Posterior cingulate gyrus (tissue), 11 donors: ENCODE measurements at places on chromosomes 2 and 18.

GRCh38 chr18:64202210-64202836, 53.4 kb upstream of the LINC00305 start:
- no peak for DNase-seq

DNA sequence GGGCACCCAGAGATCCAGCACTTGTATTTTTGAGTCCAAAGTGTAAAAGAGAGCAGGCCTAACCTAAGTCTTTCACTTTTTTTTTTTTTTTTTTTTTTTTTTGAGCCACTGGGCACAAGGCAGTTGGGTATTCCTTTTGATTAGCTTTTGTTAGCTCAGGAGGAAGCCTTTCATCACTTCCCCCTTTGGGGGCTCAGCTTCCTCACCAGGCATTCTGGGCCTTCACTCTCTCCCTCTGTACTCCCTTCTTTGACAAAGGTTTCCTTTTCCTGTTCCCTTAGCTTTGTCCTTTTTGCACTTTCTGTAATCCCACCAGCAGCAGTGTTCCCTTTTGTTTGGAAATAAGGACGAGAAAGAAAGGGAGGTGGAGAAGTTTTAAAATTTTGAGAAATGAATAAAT, 88.2 kb downstream of the PKP4 start:
- no peak for DNase-seq

DNA sequence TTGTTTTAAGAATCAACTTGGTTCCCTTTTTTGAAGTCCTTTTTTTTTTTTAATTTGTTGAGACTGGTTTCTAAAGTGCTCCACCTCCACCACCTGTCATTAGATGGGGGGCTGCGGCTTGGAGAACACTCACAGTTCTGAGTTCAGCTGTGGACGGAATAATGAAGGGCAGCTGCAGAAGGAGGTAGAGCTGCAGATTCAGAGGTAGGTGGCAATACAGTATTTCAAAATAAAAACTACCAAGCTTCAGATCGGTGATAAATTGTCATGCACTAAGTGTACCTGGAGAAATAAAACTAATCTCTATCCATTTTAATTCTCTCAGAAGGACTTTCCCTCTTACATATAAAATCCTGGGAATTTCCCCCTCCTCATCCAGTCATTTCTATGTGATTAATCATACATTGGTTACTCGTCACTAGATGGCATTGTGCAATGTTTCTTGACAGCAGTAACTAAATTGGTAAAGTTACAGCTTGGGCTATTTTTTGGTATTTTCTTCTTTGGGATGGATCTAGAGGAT, 81.1 kb upstream of the SLC39A10 start:
- no peak for DNase-seq

- DNase-seq = no peak
These were observed 48.2 kb downstream of the RPL37A start for GRCh38 chr2:216546641-216547403.

GRCh38 chr2:15334644-15335326, 226.3 kb downstream of the NBAS start:
- no peak for DNase-seq

DNA sequence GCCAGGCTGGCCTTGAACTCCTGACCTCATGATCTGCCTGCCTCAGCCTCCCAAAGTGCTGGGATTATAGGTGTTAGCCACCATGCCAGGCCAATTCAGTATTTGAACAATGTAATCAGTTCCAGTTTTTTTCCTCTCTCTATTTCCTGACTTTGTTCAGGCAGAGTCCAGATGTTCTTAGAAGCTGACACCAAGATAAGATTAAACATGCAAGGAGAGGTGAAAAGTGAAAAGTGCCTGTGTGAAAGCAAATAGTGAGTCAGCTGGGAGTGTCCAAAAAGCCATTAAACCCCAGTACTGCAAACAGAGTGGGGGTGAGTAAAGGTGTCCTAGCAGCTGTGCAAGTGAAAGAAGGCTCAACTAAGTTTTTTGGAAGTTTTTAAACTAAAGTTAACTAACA, 231.5 kb downstream of the PTH2R start:
- no peak for DNase-seq

DNA sequence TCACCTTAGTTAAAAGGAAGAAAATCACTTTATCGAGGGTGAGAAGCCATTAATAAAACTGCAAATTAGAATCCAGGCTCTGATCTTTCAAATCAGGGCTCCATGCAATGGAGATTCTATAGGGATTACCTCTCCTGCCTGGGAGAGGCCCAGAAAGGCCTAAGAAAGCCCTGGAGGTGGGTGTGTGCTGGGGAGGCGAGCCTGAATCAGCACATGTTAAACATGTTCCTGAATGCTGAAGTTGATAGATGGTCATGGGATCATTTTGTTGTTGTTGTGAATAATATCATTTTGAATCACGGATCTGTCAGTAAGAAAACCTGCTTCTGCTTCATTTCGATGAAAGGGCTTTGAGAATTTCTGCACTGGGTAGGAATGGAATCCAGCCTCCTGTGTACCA, 254.3 kb downstream of the ACKR3 start:
- no peak for DNase-seq

- DNase-seq = no peak
These were observed 151.0 kb downstream of the TRIB2 start for GRCh38 chr2:12867631-12868287.

GRCh38 chr2:167293943-167294775, 405.9 kb downstream of the XIRP2 start:
- peak; percentile 35 for DNase-seq

DNA sequence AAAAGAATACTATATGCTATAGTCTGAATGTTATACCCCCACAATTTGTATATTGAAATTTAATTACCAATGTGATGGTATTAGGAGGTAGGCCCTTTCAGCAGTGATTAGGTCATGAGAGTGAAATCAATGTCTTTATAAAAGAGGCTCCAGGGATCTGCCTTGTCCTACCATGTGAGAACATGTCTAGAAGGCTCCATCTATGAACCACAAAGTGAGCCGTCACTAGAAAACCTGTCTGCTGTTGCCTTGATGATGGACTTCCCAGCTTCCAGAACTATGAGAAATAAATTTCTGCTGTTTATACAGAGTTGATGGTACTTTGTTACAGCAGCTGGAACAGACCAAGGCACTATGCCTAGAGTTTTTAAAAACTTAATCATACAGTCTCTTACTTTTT, 46.3 kb upstream of the FAM124B start:
- DNase-seq = no peak

DNA sequence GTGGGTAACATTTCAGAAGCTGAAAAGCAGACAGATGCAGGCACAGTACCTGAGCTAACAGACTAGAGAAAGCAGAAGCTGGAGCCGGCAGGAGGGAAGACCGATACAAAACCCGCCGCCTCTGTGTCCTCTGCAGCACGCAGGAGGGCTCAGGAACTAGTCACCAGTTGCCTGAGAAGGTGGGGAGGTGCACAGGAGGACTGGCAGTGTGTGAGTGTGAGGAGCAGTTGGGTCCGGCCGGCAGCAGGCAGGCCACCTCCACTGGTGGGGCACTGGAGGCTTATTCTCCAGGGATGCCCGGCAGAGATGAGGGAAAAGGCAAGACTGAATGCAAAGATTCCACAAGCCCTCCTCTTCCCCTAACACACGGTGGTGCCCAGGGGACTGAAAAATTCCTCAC, 18.2 kb downstream of the ERCC3 start:
- DNase-seq = no peak

GRCh38 chr2:234458466-234458865, 38.4 kb downstream of the ARL4C start:
- DNase-seq = no peak

- DNase-seq = no peak
These were observed 8.7 kb upstream of the HS6ST1 start for GRCh38 chr2:128327180-128327964.

- no peak for DNase-seq
These were observed 8.6 kb upstream of the TMEM163 start for GRCh38 chr2:134727385-134727784.

DNA sequence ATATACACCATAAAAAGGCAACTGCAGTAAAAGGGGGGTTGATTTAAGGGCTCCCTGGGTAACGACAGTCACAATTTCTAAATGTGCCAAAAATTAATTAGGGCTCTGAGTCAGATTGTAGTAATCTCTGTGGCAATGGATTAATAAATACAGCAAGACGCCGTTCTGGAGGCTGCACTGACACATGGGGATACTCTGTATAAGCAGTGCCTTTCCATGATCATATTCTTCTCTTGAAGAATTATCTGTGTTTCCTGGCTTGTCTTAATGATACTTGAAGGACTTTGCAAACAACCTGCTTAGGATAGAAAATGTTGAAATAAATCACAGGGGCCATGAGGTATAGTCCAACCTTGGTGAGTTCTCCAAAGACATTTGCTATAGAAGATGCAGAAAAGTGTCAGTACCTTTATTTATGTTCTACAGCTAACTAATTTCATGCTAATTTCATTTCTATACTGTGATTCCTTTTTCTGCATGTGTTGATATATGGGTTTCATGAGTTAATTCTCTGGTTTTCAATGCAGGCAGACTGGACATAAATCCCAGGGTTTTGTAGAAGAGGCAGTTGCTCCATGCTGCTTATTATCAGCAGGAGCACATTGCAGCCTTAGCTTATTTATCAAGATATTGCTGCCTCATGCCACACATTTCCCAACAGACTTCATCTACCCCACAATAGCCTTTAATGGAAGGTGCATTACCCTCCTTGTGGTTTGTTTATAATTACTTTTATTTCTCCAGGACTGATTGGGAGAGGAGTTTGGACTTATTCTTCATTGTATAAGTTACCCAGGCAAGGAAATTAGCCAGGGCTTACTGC, 54.8 kb downstream of the HNMT start:
- DNase-seq = no peak

DNA sequence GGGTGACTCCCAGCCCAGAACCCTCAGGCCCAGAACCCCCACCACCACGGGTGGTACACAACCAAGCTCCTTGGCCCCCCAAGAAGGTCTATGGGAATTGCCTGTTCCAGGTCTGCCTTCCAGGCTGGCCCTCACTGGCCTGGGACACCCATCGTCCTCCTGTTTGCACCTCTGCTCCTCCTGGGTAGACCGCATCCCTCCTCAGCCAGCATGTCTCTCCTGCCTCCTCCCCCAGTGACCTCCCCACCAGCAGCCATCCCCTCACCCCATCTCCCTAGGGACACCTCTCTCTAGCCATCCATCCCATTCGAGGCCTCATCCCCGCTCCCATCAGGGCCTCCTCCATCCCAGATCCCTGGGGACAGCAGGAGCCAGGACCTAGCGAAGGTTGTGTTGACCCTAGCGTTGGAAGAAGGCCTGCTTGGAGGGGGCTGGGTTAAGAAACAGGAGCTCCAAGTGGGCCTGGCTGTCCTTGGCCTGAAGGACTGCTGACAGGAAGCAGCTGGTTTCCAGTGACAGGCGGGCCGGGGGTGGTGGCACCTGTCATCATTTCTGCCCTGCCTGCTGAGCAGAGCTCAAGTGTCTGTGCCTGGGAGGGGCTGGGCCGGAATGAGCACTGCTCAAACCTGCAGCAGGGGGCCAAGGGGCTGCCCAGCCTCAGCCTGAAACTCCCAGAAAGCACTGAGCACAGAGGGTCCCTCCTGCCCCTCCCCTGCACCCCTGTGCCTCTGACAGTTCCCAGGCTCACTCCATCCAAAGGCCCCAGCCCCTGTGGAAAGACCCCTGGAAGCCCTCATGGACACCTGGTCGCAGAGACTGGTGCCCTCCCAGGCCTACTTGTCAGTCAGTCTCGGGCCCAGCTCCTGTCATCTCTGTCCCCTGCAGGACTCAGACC, 96.0 kb upstream of the OTOS start:
- no peak for DNase-seq

GRCh38 chr2:144111437-144111836, 408.5 kb downstream of the ZEB2 start:
- DNase-seq = no peak

- DNase-seq = peak; percentile 77
These were observed 2.4 kb upstream of the HOXD8 start for GRCh38 chr2:176126929-176127773.

- no peak for DNase-seq
These were observed 12.4 kb downstream of the G6PC2 start for GRCh38 chr2:168913495-168913894.

DNA sequence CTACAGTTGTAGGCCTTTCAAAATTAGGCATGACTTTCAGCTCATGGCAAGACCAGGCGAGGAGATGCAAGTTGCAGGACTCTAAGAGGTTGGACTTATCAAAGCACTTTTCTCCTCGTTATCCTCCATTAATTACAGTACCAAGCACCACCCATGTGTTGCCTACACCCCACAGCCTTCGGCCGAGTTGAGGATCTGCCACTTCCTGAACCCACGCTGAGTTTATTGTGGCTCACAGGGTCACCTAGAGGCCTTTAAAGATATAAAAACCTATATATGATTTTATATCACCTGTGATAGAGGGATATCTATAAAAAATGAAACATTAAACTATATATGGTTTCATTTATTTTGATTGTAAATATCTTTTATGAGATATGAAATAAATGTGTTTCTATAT, 2.6 kb downstream of the UGT1A10 start:
- DNase-seq = no peak

GRCh38 chr18:23798824-23799223, 109.6 kb downstream of the LAMA3 start:
- DNase-seq = no peak

DNA sequence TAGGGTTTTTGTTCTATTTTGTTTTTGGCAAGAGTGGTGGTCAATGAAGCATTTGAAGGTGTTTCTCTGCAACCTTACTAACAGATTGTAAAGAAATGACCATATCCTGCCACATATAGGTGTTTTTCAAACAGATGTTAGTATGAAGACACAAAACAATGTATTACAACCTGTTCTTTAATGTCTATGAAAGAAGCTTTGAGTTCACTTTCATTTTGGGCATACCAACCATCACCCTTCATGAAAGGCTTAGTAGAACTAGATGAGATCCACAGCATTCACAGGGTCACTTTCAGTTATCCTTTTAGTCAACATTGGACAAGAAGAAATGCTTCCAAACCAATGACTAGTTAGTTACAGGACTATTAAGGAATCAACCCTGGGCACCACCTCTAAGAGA, 95.1 kb downstream of the EHBP1 start:
- no peak for DNase-seq

DNA sequence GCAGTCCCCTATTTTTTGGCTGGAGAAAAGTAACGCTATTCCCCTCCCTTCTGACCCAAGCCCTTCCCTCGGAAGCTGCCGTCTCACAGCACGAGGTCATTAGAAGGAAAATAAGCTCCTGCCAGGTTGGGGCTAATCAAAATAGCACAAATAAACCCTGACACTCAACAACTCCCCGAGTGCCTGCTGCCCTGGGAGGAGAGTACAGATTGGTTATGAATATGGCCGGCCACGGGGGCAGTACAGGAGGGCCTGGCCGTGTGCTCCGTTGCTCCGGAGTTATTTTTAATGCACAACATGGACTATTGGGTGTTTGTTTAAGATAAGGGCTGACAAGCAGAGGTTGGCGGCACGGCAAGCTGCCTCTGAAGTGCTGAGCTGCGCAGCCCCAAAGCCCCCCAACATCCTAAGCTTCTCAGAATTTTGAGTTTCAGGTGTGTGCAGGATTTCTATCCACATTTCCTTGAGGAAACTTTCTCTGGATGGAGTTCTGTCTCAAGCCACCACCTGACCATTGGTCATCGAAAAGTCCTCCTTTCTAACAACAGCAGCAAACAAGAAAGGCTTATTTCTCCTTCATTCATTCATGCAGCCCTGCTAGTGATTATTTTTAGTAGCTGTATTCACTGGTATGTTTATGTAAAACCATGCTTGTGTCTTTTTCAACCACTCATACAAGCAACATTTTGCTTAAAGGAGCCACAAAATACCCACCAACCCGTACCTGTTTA, 58.7 kb downstream of the PAX3 start:
- no peak for DNase-seq

- no peak for DNase-seq
These were observed 88.0 kb downstream of the COMMD1 start for GRCh38 chr2:61993422-61994024.
